Activated naive CD8-positive, alpha-beta T cell treated with anti-CD3 and anti-CD28 coated beads, Interleukin-2, amount 50 U/mL, for 24 hours (primary cell): ENCODE measurements at places on chromosomes 11 and 22.

DNA sequence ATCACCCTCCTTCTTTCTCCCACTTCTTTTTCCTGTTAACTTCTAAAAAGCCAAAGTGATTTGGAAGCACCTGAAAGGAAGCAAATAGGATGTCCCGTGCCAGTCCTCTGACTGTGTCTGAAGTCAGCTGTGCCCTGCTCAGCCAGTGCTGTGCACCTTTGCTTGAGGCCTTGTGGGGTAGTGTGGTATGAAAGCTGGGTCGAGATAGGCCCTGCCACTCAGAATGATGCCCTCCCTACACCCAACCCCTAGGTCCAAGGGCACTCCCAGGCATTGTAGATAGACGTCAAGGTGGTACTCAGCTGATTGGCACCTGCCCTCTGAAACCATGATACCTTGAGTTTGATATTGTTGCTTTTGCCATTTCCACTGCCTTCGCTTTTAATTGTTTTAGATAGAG is 83.6 kb upstream of the RASSF10 start:
- no peak for DNase-seq

GRCh38 chr11:61697078-61697502 is 16.9 kb downstream of the DAGLA start:
- no peak for DNase-seq

DNA sequence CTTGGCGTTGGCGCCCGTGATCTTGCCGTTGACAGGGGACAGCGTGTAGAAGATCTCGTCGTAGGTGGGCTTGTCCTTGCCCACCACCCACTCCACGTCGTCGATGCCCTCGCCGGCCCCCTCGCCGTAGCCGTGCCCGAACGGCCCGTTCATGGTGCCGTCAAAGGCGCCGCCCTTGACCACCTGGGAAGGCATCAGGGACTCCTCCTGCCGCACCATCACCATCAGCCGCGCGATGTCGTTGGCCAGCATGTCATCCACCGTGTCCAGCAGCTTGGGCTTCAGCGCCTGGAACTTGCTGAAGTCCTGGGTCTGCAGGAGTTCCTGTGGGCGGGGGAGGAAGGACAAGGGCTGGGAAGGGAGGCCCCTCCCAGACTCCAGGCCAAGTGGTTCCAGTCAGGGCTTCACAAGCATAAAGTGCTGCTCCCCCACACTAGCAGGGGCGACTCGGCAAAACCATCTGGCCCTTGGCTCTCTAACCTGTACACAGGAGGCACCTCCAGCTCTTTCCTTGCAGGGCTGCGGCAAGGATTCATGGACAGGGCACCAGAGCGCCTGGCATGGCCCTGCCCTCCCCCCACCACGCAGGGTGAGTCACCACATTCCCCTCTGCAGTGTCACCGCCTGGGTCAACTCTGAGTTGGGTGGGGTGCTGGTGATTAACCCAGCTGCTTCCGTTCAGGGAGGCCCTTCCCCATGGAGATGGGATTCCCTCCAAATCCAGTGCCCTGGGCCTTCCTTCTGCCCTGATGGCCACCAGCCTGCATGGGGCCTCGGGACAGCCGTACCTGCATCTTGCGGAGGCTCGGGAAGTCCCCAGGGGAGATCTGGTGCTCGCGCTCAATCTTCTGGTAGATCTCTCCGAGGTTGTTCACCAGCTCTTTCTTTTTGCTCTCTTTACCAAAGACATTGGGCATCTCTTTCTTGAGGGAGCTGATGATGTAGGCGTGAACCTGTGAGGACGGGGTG is 10.4 kb upstream of the CDC42BPG start:
- DNase-seq, result peak; percentile 69

DNA sequence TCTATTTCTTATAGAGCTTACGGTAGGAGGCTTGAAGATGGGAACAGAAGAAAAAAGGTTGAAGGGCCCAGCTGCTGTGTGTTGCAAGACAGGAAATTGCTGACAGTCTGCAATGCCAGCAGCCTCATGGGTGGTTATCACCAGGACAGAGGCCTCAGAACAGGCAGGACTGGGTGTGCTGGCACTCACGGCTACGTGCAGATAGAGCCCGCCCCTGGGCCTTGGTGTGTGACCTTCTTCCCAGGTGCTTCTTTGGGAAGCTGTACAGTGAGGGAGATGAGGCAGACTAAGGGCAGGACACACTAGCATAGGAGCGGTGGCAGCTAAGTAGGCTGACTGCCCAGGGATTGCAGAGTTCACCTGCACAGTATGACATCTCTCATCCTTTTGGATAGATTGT is 12.6 kb downstream of the PRAME start:
- no peak for DNase-seq

DNA sequence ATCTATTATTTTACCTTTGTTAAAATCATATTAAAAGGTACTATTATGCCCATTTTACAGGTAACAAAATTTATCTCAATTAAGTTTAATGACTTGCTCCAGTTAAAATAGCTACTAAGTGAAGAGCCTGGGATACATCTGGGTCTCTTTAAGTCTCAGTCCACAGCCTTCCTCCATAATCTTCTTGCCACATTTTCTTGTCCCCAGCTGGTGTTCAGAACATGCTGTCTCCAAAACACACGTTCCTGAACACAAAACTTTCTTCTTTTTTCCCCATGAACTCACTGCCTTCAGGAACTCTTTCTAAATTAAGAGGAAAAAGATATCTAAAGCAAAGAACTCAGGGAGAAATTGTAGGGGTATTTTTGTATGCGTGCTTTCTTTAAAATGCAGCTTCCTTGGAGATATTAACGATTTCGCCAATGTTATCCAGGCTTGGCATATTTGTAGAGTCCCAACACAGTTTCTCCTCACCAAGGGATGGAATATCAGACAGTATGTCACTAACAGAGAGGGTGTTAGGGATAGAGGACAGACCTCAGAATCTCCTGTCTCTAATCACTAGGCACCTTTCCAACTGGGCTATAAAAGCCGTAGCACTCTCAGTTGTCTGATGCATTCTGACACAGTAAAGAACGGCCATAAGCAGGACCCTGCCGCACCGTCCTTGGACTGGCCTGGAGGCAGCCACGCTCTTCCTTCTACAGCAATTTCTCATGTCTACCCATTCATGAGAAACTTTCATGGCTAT is 232.8 kb upstream of the BLID start:
- DNase-seq, result no peak

GRCh38 chr11:8962841-8963240 is 1.4 kb downstream of the TMEM9B start:
- DNase-seq, result no peak

- no peak for DNase-seq
These were observed at the start of gene GUCY1A2 for GRCh38 chr11:107018219-107018901. GUCY1A2 (minus strand) TSS chr11:107018476; CDS start chr11:107018055, 421 bp downstream.

GRCh38 chr11:128548649-128549255 is 38.6 kb downstream of the ETS1 start:
- DNase-seq, result peak; percentile 44

DNA sequence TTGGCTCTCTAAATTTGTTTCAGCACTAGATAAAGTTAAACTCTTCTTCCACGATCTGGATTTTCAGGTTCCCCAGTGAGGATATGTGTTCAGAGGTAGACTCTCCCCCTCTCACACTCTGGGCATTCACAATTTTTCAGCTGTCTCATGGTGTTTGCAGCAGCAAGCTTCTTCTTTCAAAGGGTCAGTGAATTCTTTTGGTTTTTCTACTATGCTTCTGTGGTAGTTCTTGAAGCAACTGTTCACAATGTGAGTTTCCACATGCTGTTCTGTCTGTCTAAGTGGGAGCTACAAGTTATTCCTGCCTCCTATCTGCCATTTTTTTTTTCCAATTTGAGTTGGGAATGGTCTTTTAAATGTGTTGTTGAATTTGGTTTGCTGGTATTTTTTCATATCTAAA is 25.4 kb downstream of the CNTF start:
- DNase-seq, result no peak

DNA sequence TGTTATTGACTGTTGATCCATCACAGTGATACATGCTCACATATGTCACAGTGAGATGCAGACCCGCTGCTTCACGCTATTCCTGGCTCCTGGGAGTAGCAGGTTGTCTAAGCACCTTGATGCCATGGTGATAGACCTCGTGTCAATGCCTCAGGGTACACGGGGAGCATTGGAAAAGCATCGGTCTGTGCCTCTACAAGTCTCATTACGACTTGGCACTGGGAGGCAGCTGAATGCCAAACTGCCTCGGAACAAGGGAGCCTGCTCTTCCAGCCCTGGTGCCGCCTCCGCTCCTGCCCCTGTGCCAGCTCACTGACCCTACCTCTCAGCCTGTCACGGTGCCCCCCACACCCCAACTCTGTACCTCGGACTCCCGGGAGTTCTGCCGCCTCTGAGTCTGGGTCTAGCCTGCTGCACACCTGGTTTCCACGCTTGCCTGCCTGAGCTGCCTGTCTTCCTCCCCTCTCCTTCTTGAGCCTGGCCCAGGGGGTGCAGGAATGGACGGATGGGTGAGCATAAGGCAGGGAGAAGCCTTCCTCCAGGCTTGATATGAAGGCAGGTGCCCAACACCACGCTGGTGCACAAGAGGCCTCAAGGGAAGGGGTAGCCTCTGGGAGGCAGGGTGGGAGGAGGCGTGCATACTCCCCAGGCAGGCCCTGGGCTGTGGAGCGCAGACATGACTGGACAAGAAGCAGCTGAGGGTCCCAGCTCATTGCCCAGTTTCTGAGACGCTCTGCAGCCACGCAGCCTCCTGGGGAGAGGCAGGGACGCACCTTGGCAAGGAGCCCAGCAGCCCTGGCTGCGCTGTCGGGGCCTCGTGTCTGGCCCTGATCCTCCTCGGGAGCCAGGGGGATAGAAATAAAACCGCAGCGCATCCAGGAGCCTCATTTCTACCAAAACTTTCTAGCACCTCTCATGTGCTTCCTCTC is 1.8 kb upstream of the NFAM1 start:
- DNase-seq, result no peak

- no peak for DNase-seq
These were observed 143.3 kb upstream of the GRK3 start for GRCh38 chr22:25420925-25421904.

DNA sequence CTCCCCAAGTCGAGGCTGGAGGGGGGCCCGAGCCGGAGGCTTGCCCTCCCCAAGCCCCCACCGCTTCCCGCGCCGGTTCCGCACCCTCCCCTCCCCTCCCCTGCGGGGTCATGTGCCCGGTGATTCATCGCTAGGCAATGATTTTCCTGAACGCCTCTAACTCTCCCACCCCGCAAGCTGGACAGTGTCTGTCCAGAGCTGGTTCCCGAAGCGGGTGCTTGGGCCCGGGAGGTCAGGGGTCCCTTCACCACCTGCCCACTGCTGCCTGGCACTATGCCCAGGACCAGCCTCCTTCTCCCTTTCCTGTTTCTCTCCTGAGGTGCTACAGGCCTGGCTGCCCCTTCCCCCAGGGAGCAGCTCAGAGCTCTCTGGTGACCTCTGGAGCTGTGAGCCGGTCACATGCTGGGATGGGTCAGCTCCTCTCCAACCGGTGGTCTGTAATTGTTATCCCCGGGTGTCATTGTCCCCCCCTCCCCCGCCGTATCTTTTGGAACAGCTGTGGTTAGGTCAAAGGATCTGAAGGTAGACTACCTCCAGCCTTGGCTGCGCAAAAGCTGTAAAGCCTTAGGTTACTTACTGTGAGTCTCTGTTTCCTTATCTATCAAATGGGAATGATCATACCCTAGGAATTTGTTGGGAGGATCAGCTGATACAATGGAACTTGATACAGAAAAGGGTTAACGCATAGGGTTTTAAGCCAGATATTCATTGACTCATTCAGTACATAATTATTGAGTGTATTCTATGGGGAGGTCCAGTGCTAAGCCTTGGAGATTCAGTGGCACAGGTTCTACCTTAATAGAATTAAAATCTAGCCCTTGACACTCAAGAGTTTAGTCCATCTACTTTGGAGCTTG is 753 bp downstream of the STX3 start:
- peak; percentile 42 for DNase-seq

GRCh38 chr22:43923191-43923590 is 414 bp upstream of the PNPLA3 start:
- peak; percentile 9 for DNase-seq

GRCh38 chr11:32379719-32380118 is 55.6 kb downstream of the WT1 start:
- no peak for DNase-seq

DNA sequence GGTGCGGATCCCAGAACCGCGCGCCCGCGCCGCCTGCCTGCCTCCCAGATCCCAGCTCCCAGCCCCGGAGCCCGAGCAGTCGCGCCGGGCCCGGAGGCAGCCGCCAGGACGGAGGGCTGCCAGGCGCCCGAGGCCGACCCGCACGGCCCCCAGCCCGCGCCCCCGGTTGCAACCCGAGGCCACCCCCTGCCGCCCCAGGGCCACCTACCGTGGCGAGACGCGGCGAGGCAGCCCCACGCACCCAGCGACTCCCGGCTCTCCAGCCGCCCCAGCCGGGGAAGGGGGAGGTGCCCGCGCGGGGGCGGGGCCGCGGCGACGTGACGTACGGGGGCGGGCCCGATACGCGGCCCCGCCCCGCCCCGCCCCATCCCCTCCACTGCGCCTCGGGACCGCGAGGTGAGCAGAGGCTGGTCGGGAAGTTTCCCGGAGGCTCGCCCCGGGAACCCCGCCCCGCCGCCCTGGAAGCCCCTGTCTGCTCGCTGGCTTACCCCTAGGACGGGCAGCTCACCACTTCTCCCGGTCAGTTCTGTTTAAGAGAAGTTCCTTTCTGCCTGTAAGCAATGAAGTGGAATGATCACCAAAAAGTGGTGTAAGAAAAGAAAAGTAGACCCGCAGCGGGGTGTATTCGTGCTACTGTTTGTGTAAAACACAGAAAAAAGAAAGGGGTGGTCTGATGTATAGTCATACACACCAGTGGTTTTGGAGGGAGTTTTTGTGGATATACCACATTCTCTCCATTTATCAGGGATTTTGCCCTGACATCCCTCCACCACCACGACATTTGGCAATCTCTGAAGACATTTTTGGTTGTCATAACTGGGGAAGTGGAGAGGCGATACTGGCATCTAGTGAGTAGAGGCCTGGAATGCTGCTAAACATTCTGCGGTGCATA is at the start of gene TPST2:
TSS of gene TPST2 (minus strand) at position 288 of the 892 bp plus-strand sequence. CDS start 48,502 bp downstream, outside the sequence.
- DNase-seq, result peak; percentile 81
